Activated naive CD8-positive, alpha-beta T cell treated with anti-CD3 and anti-CD28 coated beads, Interleukin-2, amount 10 ng/mL, durations not matched to agents 7 days and 5 days (primary cell): ENCODE measurements at places on chromosomes 3 and 15.

DNA sequence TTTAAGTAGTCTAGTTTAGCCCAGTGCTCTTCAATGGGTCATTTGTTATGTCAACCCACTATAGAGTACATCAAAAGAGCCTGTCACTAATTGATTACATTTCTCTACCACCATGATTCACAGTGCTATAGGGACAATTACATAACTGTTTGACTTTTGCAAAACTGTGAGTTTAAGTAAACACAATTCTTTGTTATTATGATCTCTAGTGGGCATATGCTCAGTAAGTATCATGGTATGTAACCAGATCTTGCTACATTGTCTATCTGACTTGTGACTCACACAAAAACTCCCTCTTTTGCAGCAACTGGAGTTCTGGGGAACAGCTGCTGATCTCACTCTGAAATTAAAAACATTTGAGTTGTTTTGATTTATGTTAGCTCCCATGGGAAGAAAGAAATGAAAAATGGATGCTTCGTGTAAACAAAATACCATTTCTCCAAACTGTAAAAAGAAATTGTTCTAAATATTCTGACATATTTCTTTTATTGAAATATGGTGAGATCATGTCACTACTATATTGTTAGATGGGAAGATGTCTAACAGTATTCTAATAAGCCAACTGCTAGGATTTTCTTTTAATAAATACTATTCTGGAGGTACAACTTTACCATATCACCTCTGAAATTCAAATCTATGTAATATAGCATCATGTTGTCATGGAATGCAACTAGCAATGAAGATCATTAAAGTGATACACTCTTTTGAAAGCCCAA lies 470.4 kb downstream of the ROBO1 start:
- no peak for DNase-seq

- DNase-seq = no peak
These were observed 340.8 kb downstream of the LRRC3B start for GRCh38 chr3:26963361-26963743.

GRCh38 chr3:171249245-171249644 lies 211.0 kb downstream of the TNIK start:
- no peak for DNase-seq

DNA sequence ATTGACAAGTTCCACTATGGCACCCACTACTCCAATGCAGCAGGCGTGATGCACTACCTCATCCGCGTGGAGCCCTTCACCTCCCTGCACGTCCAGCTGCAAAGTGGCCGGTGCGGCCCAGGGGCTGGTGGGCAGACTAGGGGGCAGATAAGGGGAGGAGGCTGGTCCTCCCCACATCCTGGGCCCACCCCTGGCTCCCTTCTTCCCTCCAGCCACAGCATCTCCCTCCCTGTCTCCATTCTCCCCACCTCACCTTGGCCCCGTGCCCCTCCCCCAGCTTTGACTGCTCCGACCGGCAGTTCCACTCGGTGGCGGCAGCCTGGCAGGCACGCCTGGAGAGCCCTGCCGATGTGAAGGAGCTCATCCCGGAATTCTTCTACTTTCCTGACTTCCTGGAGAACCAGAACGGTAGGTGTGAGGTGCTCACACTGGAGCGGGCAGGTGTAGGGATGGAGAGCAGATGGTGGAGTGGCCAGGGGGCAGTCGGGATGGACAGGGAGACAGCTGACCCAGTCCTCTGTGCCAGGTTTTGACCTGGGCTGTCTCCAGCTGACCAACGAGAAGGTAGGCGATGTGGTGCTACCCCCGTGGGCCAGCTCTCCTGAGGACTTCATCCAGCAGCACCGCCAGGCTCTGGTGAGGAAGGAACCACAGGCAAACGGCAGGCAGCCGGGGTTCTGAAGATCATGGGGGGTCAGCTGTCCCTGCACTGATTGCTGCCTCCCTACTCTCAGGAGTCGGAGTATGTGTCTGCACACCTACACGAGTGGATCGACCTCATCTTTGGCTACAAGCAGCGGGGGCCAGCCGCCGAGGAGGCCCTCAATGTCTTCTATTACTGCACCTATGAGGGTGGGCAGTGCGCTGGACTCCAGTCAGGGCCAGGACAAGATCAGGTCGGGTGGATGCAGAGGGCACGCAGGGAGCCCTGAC lies 26.0 kb downstream of the NBEAL2 start:
- DNase-seq = no peak

GRCh38 chr3:67244130-67244529 lies 246.0 kb downstream of the KBTBD8 start:
- DNase-seq = no peak

DNA sequence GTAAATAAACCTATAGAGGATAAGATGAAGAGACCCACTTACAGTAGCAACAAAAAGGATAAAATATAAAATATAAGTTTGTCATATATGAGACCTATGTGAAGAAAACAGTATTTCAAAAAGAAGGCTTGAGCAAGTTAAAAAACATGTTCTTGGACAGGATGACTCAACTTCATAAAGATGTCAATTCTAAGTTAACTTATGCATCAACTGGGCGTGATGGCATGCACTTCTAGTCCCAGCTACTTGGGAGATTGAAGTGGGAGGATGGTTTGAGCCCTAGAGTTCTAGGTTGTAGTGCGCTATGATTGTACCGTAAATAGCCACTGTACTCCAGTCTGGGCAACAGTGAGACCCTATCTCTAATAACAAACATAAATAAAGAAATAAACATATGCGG lies 59.7 kb downstream of the PDCD6IP start:
- no peak for DNase-seq

DNA sequence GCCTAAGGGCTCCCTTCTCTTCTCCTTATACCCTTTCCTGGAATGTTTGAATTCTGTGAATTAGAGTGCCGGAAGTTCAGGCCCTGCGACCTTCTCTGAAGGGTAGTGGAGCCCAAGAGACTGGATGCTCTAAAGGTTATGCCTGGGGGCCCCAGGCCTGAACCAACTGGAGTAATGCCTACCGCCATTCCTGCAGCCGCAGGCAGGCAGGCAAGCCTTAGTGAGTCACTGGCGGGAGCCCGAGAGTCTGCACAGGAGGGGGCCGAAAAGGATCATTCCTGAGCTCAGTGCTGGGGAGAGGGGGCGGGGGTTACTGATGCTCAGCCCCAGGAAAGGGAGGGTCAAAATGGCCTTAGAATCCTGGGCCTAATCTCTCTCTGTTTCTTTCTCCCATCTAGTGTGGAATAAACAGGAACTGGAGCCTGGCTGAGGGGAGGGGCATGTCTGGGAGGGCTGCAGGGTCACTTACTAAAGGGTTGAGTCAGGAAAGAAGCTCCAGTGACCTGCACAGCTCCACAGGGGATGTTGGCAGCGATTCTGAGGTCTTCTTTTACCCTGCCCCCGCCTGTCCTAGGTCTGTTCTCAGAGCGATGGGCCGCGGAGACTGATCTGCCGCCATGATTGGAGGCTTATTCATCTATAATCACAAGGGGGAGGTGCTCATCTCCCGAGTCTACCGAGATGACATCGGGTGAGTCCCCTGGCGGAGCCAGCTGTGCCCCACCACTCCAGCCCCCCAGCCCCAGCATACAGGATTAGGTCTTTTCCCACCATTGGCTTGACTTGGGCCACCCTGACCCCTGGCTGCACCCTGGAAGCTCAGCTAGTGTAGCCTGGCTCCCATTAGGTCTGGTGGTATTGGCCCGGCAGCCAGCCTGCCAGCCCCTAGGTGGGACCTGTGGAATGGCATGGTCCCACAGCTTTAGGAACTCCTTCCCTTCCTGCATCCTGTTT lies 2.0 kb downstream of the AP2M1 start:
- DNase-seq = no peak

DNA sequence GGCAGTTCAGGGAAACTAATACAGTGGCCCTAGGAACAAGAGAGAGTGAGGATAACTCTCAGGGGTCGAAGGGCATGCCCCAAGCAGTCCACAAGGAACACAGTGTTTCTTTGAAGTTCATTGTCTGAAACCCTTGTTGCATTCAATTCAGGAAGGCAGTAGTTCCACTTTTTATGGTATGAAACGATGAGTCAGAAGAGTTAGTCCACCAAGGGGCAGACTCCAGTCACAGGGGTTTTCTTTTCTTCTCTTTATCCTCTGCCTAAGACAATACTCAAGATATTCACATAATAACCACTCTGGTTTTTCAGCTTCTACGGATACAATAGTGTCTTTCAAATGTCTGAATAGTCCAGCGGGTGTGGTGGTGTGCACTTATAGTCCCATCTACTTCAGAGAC lies 23.7 kb upstream of the TICRR start:
- no peak for DNase-seq

GRCh38 chr3:186849374-186849975 lies 7.0 kb downstream of the ADIPOQ start:
- no peak for DNase-seq

DNA sequence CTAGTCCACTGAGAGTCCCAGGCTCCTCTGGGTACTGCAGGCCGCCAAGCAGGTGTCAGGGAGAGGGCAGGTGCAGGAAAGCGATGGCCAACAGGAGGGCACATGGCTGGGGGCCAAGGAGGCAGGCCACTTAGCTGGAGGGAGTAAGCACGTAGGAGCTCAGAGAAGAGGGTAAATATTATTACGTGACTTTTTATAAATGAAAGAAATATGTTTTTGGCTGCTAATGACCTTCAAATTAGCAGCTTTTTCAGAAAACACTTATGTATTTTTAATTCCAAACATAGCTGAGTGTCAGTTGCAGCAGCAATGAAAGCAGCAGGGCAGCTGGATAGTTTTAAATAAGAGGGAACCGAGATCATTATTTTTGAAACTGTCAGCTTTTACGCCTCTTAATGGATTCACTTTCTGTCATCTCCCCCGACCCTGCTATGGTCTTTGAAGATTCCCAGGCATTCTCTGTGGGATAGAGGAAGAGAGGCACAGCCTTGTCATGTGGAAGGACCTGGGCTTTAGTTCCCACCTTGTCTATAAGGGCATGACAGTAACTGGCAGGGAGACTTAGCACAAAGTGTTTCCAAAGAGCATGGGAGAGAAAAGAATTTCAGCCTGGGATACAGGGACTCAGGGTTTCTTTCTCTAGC lies 477.1 kb downstream of the EPHB1 start:
- DNase-seq = no peak

- no peak for DNase-seq
These were observed 66.7 kb downstream of the ARHGAP31 start for GRCh38 chr3:119360736-119361462.

DNA sequence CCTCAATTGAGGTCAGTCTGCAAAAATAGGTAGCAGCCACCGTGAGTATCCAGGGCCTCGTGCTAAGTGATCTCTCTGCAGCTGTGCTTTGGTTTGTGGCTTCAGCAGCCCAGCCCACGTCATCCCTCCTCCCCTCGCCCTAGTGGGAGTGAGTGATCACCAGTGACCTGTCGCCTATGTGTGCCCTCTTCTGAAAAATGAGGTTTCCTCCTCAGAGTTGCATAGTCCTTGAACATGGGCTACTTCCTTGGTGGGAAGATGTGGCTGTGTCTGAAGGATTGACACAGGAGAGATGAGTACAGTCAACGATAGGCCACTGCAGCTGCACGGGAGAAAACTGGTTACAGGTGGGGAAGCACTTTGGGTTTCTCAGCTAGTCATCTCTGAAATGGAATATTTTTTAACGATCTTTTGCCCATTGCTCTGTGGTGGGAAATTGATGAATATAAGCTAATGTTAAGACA lies 144.8 kb upstream of the BHLHE40 start:
- peak; percentile 72 for DNase-seq

GRCh38 chr3:120566243-120566975 lies 29.7 kb upstream of the NDUFB4 start:
- no peak for DNase-seq

DNA sequence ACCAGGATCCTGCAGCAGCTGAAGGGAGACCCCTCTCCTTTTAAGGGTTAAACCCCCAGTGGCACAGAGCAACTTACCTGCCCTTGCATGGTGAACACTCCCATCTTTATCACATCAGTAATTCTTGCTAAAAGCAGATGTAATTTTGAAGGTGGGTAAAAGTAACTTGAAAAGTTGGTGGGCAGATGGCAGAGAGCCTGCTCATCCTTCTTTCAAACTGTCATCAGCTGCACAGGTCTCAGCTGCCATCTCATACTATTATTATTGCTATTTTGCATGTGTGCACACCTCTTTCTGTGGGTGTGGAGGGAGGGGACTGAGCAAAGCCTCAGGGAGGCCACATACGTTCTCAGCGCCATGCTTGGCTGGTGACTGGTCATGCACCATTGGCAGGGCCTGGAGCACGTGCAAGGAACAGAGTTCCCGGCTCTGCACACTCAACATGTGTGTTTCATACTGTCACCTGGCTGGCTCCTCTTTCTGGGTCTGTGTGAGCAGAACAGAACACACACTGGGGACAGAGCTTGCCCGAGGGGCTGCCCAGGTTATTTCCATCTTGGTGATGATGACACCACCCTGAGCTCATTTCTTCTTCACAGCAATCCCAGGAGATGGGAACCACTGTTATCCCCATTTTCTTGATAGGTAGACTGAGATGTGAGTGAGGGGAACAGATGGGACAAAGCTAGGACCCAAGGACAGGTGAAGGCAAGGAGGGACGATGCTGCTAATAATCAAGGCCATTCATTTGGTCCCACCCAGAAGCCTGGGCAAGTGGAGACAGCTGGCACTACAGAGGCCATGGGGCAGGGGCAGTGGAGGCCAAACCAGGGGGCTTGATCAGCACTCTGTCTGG lies 95.8 kb upstream of the KLF13 start:
- DNase-seq = no peak

DNA sequence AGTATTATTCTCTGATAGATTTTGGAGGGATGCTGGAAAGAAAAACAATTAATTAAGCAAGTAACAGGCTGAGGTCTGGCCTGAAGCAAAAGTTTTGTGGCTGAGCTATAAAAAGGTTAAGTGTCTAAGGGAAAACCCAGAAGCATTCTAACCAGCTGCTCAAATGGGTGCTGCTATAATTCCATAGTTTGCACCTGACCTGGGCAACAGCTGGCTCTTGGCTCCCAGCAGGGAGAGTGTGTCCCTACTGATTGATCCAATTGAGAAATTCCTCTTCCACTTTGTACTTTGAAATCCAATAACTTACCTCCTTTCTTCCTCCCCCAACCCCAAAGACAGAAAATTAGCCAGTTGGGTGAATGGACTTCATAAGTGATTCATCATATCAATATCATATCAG lies 27.7 kb upstream of the SMAD3 start:
- DNase-seq = no peak

DNA sequence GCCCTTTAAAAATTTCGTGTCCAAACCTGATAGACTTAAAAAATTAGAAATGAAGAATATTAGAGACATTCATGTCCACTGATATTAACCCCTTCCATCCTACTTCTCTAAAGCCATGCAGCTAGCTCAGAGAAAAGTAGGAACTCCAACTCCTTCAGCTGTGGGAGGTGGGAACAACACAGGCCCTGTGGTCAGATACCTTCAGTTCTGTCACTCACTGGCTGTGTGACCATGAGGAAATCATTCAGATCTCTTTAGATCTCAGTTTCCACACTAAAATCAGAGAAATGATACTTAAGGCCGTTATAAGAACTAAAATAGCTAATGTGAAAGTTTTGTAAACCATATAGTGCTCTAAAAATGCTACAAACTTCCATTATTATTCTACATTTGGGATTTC lies 209.8 kb downstream of the TNIK start:
- no peak for DNase-seq
